ENCODE measurements at places on chromosomes 5 and 9. TPM values are rescaled to one million over a fixed set of nuclear protein-coding genes. Genes with fewer than 3 reads are reported as not detected.

The TLR4 gene
- 1.1 TPM for total RNA-seq

The TSSK1B gene
- total RNA-seq = 0.09 TPM

The BTNL3 gene
- total RNA-seq = not detected

The EQTN gene
- total RNA-seq = not detected

The OR2V2 gene
- total RNA-seq = not detected

DNA sequence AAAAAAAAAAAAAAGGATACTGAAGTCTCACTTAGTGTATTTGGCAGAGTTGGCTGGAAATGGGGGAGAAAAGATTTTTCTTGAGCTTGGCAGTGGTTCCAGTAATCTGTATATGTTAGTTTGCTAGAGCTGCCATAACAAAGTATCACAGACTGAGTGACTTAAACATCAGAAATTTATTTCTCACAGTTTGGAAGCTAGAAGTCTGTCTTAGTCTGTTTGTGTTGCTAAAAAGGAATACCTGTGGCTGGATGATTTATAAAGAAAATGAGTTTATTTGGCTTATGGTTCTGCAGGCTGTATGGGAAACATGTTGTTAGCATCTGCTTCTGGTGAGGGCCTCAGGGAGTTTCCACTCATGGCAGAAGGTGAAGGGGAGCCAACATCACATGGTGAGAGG, 89.6 kb upstream of the CEP78 start:
- DNase-seq = no peak
- H3K27me3 ChIP-seq = no peaks in the 10 kb centered on the region
- no peaks in the 10 kb centered on the region for H3K36me3 ChIP-seq
- no peak overlapping the region for H3K27ac ChIP-seq
- no peaks in the 10 kb centered on the region for H3K4me1 ChIP-seq

DNA sequence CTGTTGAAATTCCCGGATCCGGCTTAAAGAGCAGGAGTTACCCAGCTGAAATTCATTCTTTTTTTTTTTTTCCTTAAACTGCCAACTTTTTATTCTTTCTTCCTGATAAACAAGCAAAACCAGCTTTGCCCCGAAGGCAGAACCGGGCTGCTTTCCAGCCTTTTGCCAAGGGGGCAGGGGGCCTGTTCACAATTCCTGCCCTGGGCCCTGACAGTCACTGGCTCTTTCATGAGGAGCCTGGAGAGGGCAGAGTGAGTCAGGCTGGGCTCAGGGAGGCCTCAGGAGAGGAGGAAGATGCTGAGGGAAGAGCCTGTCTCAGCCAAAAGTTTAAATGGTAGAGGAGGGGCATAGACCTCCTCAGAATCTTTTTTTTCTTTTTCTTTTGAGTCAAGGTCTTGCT, 4.8 kb downstream of the GLIPR2 start:
- no peaks in the 10 kb centered on the region for H3K36me3 ChIP-seq
- DNase-seq = no peak
- no peaks in the 10 kb centered on the region for H3K27me3 ChIP-seq
- H3K4me1 ChIP-seq = peaks cover 8% of the 10 kb centered on the region

GRCh38 chr5:44332285-44332971, 56.8 kb downstream of the FGF10 start:
- H3K4me3 ChIP-seq = no peak overlapping the region
- H3K4me1 ChIP-seq = no peaks in the 10 kb centered on the region
- no peak overlapping the region for H3K27ac ChIP-seq

DNA sequence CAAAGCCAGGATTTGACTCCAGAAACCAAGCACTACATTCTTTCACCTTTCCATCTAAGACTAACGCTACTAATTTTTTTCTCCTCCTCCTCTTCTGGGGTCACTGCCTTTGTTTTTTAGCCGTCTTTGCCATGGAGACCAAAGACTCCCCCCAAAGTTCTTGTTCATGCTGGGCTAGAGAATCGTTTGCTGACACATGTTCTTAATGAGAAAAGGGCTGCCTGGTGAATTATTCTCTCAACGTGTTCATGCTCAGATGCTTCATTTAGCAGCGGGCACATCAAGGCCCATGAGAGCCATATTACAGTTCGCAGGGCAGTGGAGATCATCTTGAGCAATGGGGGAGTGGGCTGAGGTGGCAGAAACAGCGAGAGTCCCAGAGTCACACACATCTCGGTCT, 134.9 kb downstream of the SLIT3 start:
- no peak overlapping the region for H3K27ac ChIP-seq
- no peaks in the 10 kb centered on the region for H3K27me3 ChIP-seq
- DNase-seq = no peak
- no peaks in the 10 kb centered on the region for H3K36me3 ChIP-seq
- H3K4me3 ChIP-seq = no peak overlapping the region
- H3K4me1 ChIP-seq = no peaks in the 10 kb centered on the region

- no peaks in the 10 kb centered on the region for H3K36me3 ChIP-seq
- H3K27me3 ChIP-seq = no peaks in the 10 kb centered on the region
- no peak for DNase-seq
- no peak overlapping the region for H3K27ac ChIP-seq
- no peaks in the 10 kb centered on the region for H3K4me1 ChIP-seq
Observed at GRCh38 chr9:87309236-87309635, 188.4 kb upstream of the DAPK1 start.

GRCh38 chr5:99088309-99088708, 159.5 kb upstream of the CHD1 start:
- no peak for DNase-seq
- no peaks in the 10 kb centered on the region for H3K4me1 ChIP-seq
- H3K27ac ChIP-seq = no peak overlapping the region
- no peaks in the 10 kb centered on the region for H3K36me3 ChIP-seq
- H3K27me3 ChIP-seq = no peaks in the 10 kb centered on the region
- H3K4me3 ChIP-seq = no peak overlapping the region

- H3K27me3 ChIP-seq = no peaks in the 10 kb centered on the region
- no peaks in the 10 kb centered on the region for H3K36me3 ChIP-seq
- H3K27ac ChIP-seq = no peak overlapping the region
- no peaks in the 10 kb centered on the region for H3K4me1 ChIP-seq
- DNase-seq = no peak
- no peak overlapping the region for H3K4me3 ChIP-seq
Observed at GRCh38 chr9:116420993-116421538, 266.0 kb upstream of the TRIM32 start.

GRCh38 chr5:66377747-66378146, 218.4 kb upstream of the MAST4 start:
- H3K27ac ChIP-seq = no peak overlapping the region
- no peaks in the 10 kb centered on the region for H3K4me1 ChIP-seq
- DNase-seq = no peak
- H3K27me3 ChIP-seq = no peaks in the 10 kb centered on the region
- H3K4me3 ChIP-seq = no peak overlapping the region

DNA sequence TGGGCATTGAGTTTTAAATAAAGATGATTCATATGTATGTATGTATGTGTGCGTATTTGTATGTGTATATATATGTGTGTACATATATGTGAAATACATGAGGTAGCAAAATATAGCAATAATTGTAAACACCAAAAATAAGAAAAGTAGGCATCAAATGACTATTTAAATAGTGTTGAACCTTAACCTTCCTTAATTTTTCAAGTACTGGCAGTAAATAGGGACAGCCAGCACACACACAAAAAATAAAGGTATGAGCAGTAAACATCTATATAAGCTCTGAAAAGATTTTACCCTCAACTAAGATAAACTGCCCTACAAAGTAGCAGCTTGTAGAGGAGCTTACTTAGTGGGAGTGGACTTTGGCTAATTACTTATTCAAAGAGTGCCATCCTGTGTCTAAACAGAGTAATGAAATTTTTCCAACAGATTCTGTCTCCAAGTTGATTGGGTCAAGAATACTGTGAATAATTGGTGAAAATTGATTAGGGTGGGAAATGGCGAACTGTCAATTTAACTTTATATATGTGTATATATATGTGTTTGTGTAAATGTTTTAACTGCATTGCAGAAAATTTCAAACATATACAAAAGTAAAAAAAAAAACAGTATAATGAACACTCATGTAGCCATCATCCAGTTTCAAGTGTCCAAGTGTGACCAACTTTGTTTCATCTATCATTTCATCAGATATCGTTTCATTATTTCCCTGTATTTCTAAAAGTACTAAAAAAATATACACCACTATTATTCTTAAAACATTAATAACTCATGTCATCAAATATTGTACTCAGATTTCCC, 2.0 kb upstream of the ADAMTS6 start:
- no peak overlapping the region for H3K27ac ChIP-seq
- peak overlapping the region; percentile 39 for H3K4me3 ChIP-seq
- H3K4me1 ChIP-seq = peaks cover 14% of the 10 kb centered on the region

DNA sequence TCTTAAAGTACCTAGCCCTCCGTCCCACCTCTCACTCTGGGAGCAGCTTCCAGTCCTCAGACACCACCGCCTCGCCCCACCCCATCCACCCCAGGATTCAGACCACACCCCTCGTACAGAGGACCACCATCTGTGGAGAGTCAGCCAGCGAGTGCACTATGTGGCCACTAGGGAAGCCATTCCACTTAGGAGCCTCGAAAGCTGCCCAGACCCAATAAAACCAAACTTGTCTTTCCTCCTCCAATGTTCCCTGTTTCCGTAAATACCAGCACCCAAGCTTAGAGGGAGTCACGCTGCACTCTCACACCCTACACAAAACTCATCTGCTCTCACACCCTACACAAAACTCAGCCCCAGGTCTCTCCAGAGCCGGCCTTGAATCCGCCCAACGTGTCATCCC, 1.9 kb downstream of the GCNT4 start:
- no peaks in the 10 kb centered on the region for H3K36me3 ChIP-seq
- DNase-seq = no peak
- H3K4me1 ChIP-seq = peaks cover 15% of the 10 kb centered on the region
- H3K27ac ChIP-seq = no peak overlapping the region
- no peaks in the 10 kb centered on the region for H3K27me3 ChIP-seq

- no peak for DNase-seq
- no peak overlapping the region for H3K4me3 ChIP-seq
- no peak overlapping the region for H3K27ac ChIP-seq
- H3K27me3 ChIP-seq = no peaks in the 10 kb centered on the region
- H3K4me1 ChIP-seq = no peaks in the 10 kb centered on the region
- no peaks in the 10 kb centered on the region for H3K36me3 ChIP-seq
Observed at GRCh38 chr9:120966013-120966369, 39.4 kb upstream of the TRAF1 start.

- no peak overlapping the region for H3K27ac ChIP-seq
- H3K4me1 ChIP-seq = no peaks in the 10 kb centered on the region
- H3K27me3 ChIP-seq = no peaks in the 10 kb centered on the region
- H3K36me3 ChIP-seq = no peaks in the 10 kb centered on the region
- DNase-seq = no peak
Observed at GRCh38 chr5:127826011-127826410, 122.8 kb downstream of the CCDC192 start.

GRCh38 chr5:158050421-158050820, 191.5 kb upstream of the CLINT1 start:
- no peaks in the 10 kb centered on the region for H3K36me3 ChIP-seq
- no peaks in the 10 kb centered on the region for H3K27me3 ChIP-seq
- DNase-seq = no peak
- no peak overlapping the region for H3K27ac ChIP-seq
- no peak overlapping the region for H3K4me3 ChIP-seq
- no peaks in the 10 kb centered on the region for H3K4me1 ChIP-seq

Data from pancreas (tissue), 10 donors.